Stimulated activated CD4-positive, alpha-beta T cell treated with anti-CD3 and anti-CD28 coated beads, TNF-alpha, amount 100 ng/mL, for 1 hour (primary cell): ENCODE measurements at places on chromosomes 1 and 21.

- DNase-seq: no peak
These were observed 5.4 kb upstream of the ALPL start for GRCh38 chr1:21503706-21504377.

GRCh38 chr1:109635862-109636200, 16.2 kb downstream of the AMPD2 start:
- DNase-seq: no peak

- DNase-seq: no peak
These were observed 226.3 kb upstream of the FGGY start for GRCh38 chr1:59070610-59071009.

GRCh38 chr1:37633938-37634243, 801 bp downstream of the RSPO1 start:
- no peak for DNase-seq

GRCh38 chr1:70140343-70140742, 65.0 kb downstream of the LRRC40 start:
- no peak for DNase-seq

GRCh38 chr1:164087906-164088453, 471.0 kb upstream of the PBX1 start:
- no peak for DNase-seq

DNA sequence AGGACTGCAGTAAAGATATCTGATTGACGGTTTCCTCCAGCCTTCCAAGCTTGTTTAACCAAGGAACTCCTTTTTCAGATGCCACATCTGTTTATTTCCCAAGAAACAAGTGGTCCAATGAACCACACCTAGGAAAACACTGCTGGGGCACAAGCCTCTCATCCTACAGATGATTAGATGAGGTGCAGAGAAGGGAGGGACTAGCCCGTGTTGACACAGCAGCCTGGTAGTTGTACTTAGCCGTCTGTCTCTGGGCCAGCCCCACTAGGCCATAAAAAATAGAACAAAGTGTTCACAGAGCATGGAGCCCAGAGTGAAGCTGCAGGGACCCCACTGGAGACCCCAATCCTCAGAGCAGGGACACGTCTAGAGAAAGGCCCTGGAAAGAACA, 32.1 kb downstream of the LRP8 start:
- DNase-seq: no peak

- no peak for DNase-seq
These were observed 448 bp downstream of the AURKAIP1 start for GRCh38 chr1:1374589-1374928.

DNA sequence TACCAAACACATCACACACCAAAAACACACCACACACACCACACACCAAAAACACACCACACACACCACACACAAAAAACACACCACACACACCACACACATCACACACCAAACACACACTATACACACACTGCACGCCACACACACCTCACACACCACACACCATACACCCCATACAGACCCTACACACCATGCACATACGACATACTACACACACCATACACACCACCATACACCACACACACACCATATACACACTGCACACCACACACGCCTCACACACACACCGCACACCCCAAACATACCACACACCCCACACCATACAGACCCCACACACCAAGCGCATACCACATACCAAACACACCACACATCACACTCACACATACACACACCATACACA, 226.9 kb upstream of the PKN2 start:
- no peak for DNase-seq

- no peak for DNase-seq
These were observed 105.5 kb downstream of the TNNI3K start for GRCh38 chr1:74340656-74341055.

DNA sequence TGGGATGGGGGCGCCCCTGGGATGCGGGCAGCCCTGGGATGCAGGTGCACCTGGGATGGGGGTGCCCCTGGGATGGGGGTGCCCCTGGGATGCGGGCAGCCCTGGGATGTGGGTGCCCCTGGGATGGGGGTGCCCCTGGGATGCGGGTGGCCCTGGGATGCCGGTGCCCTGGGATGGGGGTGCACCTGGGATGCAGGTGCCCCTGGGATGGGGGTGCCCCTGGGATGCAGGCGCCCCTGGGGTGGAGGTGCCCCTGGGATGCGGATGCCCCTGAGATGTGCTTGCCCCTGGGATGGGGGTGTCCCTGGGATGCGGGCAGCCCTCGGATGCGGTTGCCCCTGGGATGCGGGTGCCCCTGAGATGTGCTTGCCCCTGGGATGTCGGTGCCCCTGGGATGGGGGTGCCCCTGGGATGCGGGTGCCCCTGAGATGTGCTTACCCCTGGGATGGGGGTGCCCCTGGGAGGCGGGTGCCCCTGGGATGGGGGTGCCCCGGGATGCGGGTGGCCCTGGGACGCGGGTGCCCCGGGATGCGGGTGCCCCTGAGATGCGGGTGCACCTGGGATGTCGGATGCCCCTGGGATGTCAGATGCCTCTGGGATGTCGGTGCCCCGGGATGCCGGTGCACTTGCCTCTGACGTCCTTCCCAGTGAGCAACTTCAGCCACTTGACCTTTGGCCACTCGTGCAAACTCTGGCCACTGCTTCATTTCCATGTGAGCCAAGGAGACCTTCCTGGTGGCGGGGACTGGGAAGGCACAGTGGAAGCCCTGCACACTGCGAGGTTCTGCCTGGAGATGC, 37.3 kb upstream of the SLC19A1 start:
- DNase-seq: no peak

GRCh38 chr1:245901037-245901436, 606.0 kb downstream of the SMYD3 start:
- DNase-seq: no peak

- no peak for DNase-seq
These were observed 4.8 kb downstream of the TTLL7 start for GRCh38 chr1:83994111-83994510.

DNA sequence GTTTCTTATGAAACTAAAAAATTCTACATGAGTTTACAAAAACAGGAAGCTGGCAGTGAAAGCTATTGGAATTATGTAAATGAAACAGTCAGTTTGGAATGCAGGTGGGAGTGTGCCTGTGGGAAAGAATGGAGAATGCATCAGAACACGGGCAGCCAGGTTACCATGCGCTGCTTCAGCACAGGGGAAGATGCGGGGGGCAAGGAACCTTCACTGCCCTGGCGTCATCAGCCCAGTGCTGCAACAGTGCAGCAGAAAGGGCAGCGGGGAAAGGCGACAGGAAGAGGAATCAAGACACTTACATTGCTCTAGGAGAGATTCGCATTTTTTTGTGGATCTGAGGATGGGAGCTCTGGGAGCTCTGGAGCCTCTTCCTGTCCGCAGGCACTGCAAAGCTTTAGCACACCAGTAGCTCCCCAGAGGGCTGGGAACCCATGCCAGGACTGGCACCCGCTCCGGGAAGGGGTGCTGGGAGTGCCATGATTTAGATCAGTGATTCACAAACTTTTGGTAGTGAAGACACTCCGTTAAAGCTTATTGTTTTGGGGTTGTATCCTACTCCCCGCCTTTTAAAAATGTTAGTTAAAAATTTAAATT, 64.1 kb upstream of the WDR26 start:
- DNase-seq: no peak

DNA sequence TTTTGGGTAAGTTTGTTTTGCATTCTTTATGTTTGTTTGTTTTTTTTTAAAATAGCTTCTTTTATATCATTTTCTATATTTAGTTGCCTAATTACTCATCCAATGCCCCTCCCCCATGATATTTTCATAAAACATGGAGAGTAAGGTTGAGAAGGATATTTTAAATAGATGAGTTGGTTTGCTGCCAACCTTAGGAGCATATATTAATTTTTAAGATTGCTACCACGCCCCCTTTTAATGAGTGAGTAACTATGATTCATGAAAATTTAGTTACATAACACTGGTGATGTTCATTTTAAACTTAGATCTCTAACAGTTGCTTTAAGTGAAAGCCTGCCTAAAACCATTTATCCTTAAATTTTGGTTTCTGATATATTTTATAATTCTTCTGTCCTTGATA, 18.7 kb downstream of the TMEM50A start:
- no peak for DNase-seq

- no peak for DNase-seq
These were observed 3.5 kb upstream of the MRPL55 start for GRCh38 chr1:228112617-228113016.
